ENCODE measurements at places on chromosomes 3 and 15.
A peak's percentile ranks its signal among the peaks of the same experiment; 100 is the strongest.

DNA sequence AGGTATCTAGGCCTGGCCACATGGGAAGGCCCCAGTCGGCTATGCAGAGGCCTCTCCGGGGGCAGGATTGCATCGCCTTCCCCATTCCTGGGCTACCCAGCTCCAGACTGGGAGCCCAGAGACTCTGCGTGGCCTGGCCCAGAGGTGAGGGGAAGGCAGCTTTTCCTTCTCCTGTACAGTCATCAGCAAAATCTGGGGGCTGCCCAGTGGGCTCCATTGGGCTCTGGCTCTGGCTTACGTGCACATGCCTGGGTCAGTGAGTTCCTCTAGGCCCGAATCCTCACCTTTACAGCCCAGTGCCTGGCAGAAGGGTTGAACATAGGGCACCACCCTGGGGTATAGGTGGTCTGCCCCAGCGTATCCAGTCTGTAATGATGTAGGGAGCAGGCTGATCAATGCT, 3.9 kb upstream of the ANKRD63 start:
- no peak for DNase-seq

DNA sequence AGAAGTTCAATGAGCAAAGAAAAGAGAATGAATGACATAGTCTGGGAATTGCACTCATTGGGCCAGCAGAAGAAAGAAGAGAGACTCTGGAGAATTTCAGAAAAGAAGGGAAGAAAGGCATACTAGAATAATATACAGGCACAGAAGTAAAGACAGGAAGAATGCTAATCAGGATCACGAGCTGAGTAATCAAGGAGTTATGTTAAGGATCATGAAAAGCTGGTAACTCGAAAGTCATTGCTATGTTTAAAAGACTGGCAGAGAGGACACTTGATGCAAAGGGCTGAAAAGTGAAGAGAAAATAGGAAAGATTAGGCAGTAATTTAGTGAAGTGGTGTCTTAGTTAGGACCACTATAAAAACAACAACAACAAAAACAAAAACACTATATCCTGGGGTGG, 284.1 kb downstream of the ZBBX start:
- peak; percentile 13 for DNase-seq

DNA sequence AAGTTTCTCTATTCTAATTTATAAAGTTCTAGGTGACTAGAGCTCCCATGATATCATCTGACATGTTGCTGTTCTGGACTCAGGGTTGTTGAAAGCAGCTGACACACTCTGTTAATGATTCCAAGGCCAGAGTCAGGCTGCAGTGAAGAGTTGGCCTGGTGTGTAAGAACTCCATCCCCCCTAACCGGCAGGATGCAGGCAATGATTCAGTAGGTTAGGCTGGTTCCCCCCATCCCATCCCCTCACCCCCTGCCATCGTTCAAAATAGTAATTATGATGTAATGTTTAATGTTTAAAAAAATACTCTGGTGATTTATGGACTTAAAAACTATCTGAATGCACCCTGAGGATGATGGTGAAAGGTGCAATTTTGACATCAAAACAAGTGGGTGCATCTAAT, 4.6 kb upstream of the TRIM71 start:
- DNase-seq, result no peak

DNA sequence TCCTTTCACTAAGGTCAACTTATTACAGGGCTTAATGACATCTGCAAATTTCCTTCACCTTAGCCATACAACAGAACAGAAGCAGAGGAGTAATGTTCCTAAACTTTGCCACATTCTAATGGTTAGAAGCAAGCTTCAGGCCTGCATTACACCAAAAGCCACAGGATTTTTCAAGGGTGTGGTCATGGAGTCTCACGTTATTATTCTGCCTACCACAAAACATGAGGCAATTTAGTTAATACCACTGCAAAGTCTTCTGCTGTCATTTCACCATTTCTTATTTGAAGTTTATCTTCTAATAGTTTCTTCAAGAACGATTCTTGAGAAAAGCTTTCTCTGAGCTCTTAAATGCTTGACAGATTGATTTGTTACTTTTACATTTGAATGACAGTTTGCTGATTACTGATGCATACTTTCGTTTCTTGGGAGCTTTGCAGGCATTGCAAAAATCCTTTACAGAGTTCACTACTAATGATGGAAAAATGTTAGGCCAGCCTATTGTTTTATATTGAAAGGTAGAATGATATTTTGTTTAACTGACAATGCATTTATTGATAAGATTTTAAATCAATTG, 1257.1 kb downstream of the NSUN3 start:
- peak; percentile 67 for DNase-seq

GRCh38 chr3:34856081-34856947, 783.0 kb upstream of the ARPP21 start:
- no peak for DNase-seq

GRCh38 chr15:90710436-90711027, 6.6 kb upstream of the BLM start:
- DNase-seq, result no peak

GRCh38 chr3:135456108-135456790, 509.3 kb upstream of the PPP2R3A start:
- DNase-seq, result no peak

- no peak for DNase-seq
These were observed 31.3 kb upstream of the NFKBIZ start for GRCh38 chr3:101817992-101818391.

- DNase-seq, result peak; percentile 34
These were observed 69.4 kb upstream of the FOXP1 start for GRCh38 chr3:71652781-71653413.

DNA sequence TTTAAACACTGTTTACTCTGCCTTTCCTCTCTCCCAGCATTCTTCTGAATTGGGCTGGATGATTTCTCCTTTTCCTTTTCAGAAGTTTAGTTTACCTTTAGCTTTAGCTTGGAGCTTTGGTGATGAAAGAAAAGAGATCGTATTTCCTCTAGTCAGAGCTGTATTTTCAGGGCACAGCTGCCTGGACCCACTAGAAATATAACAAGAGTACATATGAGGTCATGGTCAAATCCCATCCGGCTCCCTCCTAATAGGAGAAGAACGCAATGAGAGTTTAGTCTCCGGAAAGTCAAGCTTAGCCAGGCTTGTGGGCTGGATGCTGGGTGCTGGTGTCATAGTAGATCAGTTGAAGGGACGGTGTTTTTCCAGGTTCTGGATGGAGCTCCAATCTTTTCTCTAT, 177.1 kb upstream of the PFN2 start:
- no peak for DNase-seq

DNA sequence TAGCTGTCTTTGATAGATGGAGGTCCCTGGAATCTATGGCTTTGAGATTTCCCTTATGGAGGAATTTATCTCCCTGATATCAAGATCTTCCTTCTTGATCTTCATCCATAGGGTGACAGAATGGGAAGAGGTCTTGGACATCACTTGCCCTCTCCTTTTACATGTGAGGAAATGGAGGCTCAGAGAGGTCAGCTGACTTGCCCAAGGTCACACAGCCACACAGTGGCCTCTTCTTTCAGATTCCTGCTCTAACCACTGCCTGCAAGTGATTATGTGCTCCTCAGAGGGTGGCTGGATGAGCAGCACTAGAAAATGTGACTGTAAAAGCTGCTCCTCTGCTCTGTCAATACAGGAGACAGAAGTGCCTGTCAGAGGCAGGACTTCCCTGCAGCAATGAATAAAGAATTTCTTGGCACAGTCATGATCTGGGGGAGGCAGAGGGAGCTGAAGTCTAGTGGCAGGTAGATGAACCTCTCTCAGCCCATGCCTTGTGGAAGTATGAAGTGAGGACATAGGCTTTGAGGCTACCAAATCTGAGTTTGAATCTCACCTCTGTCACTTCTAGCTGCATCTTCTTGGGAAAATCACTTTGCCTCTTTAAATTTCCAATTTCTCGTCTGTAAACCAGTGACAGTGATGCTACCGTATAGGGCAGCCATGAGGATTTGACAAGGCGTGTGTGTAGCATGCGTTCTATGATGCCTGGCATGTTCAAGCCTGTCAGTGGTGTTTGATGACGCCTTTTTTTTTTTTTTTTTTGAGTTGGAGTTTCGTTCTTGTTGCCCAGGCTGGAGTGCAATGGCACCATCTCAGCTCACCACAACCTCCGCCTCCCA, 12.0 kb downstream of the SSUH2 start:
- peak; percentile 64 for DNase-seq

- no peak for DNase-seq
These were observed 4.3 kb downstream of the ZNF592 start for GRCh38 chr15:84752700-84753099.

DNA sequence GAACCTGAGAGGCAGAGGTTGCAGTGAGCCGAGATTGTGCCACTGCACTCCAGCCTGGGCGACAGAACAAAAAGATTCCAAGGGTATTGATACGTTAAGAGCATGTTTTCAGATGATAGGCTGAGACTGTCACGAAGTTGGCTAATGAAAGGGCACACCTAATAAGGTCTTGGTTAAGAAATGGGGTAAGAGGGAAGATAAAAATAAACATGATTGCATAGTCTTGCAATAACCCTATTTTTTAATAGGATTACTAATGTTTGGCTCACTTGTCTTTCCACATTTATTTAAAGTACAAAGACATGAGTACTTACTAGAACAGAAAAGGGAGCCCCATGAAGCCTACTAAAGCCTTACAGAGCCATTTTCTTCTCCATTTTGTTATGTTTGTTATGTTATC, 109.0 kb downstream of the FRMD4B start:
- no peak for DNase-seq

DNA sequence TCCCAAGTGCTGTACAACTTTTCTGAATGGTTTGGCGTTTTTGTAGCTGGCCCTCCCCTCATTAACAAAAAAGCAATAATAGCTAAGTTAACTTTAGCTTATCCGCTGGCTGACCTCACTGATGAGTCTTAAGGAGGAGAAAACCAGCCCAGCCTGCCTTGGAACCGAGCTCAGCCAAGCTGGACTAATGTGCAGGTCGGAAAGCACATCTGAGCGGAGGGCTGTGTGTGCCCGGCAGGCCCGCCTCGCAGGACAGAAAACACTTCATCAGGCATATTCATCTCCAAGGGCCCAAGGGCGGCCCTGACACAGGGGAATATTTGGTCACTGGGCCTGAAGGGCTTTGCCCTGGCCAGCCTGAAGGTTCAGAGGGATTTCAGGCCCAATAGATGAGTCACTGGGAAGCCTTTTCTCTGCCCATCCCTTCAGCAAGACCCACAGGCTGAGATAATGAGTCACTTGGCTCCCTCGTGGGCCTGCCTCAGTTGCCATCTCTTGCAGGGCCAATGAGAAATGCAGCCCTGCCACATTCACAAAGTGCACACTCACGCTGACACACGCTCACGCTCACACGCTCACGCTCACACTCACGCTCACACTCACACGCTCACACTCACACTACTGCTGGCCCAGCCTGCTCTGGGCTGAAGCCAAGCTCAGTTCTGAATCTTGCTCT, 75.1 kb downstream of the SLC12A8 start:
- peak; percentile 83 for DNase-seq

DNA sequence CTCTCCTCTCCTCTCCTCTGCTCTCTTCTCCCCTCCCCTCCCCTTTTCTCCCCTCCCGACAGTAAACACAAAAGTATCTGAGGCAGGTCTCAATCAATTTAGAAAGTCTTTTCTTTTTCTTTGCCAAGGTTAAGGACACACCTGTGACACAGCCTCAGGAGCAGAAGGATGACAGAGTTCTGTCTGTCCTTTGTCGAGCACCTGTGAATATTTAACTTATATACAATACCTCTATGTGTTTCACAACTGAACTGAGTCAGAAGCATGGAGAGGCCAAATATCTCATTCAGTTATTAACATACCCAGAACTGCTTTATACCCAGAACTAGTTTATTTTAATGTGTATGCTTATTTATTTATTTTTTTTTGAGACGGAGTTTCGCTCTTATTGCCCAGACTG, 81.1 kb upstream of the ROBO1 start:
- DNase-seq, result no peak

DNA sequence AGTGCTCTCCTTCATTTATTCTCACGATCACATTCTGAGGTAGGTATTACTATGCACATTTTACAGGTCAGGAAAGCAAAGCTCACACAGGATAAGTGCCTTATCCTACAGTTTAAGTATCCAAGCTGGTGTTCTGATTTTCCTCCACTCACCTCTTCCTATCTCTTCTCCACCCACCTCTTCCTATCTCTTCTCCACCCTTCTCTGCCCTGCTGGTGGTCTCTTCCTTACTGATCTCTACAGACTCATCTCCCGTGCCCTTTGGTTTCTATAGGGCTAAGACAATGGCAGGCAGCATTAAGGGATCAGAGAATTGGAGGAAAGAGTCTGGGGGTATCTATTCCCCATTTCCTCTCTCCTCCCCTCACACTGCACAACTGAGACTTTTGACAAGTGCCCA, 319.1 kb downstream of the FHIT start:
- DNase-seq, result no peak

DNA sequence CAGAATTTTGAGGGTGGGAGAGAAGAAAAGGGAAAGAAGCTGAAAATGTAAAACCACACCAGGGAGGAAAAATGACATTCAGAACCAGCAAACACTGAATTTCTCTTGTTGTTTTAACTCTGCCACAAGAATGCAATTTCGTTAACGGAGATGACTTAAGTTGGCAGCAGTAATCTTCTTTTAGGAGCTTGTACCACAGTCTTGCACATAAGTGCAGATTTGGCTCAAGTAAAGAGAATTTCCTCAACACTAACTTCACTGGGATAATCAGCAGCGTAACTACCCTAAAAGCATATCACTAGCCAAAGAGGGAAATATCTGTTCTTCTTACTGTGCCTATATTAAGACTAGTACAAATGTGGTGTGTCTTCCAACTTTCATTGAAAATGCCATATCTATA, 15.5 kb downstream of the GREM1 start:
- DNase-seq, result no peak

- no peak for DNase-seq
These were observed 16.5 kb downstream of the KCTD6 start for GRCh38 chr3:58508437-58508836.

GRCh38 chr3:126308394-126309125, 48.6 kb downstream of the KLF15 start:
- DNase-seq, result no peak

- peak; percentile 67 for DNase-seq
These were observed 73.4 kb upstream of the BNIP2 start for GRCh38 chr15:59762558-59762957.

DNA sequence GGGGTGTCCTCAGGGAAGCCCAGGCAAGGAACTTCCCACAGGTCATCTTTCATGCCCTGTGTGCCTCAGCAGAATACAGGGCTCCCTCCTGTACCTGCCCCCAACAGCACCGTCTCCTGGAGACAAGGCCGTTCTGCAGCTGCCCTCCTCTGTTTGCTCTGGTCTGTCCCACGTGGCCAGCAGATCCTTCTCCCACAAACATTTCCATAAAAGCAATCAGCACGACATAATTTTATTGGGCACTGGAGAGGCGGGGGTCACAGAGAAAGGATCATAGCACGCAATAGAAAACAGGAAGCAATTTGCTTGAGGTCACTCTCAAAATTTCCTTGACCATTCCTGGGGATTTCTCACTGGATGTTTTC, 29.4 kb downstream of the STARD5 start:
- no peak for DNase-seq
